Globus pallidus (tissue), 1 donor: ENCODE measurements at places on chromosomes 12 and 14.

- no peak for DNase-seq
Observed at GRCh38 chr14:39868949-39869348, 436.7 kb upstream of the FBXO33 start.

GRCh38 chr14:83923842-83924241 is 1606.1 kb upstream of the FLRT2 start:
- no peak for DNase-seq

GRCh38 chr12:87853448-87854003 is 175.7 kb downstream of the C12orf50 start:
- no peak for DNase-seq

DNA sequence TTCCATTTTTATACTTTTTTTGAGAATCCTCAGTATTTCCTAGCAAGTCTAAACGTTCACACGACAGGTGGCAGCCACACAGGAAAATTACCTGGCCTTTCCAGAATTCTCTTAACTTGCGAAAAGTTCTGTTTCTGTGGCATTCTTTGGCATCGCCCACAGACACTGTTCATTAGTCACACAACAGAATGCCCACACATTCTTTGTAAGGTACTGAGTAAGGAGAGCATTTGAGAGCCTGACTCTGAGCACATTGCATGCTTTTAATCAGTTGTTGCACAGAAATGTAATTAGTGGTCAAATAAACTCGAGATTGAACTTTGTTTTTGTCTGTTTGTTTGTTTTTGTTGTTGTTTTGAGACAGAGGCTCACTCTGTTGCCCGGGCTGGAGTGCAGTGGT is 52.4 kb downstream of the LMNTD1 start:
- DNase-seq = no peak

DNA sequence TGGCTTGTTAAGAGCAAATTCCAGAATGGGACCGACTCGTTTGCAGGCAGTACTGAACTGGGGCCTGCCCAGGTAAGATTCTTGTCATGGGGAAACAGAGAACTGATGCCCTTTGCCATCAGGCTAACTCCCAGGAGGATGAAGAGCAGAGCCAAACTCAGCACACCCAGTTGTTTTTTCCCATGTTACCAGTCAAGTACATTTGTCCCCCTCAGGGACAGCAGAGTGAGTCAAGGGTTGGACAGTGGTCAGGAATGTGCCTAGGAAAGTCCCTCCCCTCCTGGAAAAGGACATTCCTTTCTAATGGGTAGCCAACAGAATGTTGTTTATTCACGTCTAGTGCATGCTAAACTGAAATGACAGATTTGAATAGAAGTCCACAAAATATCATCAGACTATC is 1.6 kb downstream of the ART4 start:
- DNase-seq = no peak

GRCh38 chr14:53153702-53154112 is 584 bp upstream of the DDHD1 start:
- no peak for DNase-seq
